ENCODE measurements at places on chromosomes 3 and 15. TPM values are rescaled to one million over a fixed set of nuclear protein-coding genes. Genes with fewer than 3 reads are reported as not detected.
A peak's percentile ranks its signal among the peaks of the same experiment; 100 is the strongest.

The FOXB1 gene
- total RNA-seq, result not detected

GRCh38 chr3:189839576-189839975 is 208.4 kb downstream of the TP63 start:
- DNase-seq, result no peak

The SLC12A1 gene
- not detected for total RNA-seq

DNA sequence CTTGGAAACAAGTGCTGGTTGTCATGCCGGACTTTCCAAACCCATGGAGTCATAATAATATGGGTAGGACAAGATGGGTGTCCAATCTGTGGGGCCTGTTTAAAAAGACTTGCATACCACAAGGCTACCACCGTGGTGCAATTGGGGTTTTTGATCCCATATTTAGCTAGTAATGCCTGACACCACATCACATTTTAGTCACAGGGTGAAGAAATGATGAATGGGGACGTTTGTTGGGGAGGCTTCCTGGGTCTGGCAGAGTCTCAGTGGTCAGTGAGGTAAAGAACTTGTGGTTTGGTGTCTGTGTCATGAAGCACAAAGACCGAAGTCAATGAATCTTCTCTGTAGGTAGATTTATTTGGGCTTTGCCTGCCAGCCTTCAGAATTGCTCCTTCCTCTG is 31.0 kb downstream of the P3H2 start:
- DNase-seq, result no peak

The STXBP5L gene
- total RNA-seq, result 0.09 TPM

GRCh38 chr3:53885239-53885638 is 3.3 kb upstream of the ACTR8 start:
- no peak for DNase-seq

The GALNT15 gene
- 6.2 TPM for total RNA-seq

DNA sequence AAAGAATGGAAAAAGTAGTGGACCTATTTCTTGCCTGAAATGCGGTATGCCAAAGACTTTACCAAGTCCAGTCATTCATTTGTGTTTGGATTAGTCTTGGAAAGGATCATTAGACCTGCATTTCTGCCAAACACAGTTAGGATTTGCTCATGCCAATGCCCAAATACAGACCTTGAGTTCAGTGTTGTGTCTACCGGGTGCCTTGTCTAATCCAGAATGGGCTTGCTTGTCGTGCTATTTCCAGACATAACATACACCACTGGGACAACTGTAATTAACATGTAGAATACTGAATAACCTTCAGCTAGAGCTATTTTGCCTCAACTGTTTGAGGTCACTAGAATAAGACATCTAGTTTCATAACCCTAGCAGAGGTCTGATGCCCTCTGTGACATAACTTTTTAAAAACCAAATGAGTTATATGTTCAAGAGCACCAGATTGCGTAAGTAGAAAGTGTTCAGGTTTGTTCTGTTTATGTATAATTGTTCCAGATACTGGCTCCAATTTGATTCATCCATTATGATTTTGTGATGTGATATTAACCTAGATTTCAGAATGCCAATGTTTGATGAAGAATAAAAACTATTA is 145.3 kb upstream of the DPH6 start:
- no peak for DNase-seq

DNA sequence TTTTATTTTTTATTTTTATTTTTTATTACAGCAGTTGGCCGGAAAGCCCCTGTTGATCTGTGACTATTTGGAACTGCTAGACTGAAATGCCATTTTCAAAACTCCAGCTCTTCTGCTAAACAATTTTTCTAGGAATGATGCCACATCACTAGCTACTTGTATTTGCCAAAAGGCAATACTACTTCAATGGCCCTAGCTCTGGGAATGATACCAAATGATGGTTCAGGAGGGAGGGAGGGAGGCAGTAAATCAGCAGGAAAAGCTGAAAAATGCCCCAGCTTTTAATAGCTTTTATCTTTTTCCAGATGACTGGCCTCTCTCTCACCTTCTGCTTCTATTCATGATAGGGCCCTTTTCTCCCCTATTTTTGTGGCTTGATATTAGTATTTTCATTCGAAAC is 2.6 kb upstream of the CHL1 start:
- no peak for DNase-seq

GRCh38 chr15:96460106-96460505 is 129.6 kb downstream of the NR2F2 start:
- no peak for DNase-seq

DNA sequence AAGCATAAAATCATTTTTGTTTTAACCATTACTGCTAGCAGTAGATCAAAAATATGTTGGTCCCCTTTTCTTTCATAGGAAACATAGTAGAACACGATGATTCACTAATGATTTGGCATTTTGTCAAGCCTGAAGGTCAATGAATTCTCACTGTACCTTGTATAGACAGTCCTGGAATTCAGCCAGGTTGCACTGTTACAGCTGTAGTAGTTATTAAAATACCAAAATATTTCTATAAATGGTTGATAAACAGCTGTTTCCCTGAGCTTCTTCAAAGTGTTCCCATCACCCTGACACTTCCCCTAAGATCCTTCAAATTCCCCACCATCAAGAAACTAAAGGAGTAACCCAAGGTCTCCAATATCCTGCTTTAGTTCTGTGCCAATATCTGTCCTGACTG is 200.9 kb downstream of the ATP8B4 start:
- DNase-seq, result no peak

DNA sequence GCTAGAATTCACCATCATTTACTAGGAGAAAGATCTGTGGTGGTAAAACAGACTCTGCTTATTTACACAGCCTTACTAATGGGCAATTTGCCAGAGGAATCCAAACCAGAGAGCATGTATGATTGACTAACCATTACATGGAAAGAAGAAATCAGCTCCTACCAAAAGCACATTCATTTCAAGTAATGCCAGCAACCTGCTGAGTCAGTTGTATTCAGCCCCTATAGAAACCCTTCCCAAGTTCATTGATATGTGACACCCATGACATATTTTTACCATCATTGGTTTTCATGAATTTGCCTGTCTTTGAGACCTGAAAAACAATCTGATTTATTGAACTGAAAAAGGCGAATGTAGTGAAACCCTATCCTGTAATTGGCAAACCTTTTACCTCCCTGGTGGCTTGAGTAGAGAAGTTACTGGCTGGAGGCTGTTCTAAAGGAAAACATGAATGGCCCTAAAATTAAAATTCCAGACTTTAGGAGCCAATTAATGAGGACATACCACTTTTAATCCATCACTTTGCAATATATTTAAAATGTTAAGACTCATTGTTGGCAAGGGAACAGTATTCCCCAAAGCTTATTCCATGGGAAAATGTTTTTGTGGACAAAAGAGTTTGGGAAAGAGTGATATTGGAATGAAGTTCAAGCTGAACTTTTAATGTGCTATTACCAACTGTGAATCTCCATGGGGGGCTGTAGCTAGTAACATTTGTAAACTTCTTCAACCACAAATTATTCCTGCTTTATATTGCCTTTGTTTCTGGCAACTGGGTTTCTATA is 542.9 kb downstream of the FHIT start:
- DNase-seq, result no peak

DNA sequence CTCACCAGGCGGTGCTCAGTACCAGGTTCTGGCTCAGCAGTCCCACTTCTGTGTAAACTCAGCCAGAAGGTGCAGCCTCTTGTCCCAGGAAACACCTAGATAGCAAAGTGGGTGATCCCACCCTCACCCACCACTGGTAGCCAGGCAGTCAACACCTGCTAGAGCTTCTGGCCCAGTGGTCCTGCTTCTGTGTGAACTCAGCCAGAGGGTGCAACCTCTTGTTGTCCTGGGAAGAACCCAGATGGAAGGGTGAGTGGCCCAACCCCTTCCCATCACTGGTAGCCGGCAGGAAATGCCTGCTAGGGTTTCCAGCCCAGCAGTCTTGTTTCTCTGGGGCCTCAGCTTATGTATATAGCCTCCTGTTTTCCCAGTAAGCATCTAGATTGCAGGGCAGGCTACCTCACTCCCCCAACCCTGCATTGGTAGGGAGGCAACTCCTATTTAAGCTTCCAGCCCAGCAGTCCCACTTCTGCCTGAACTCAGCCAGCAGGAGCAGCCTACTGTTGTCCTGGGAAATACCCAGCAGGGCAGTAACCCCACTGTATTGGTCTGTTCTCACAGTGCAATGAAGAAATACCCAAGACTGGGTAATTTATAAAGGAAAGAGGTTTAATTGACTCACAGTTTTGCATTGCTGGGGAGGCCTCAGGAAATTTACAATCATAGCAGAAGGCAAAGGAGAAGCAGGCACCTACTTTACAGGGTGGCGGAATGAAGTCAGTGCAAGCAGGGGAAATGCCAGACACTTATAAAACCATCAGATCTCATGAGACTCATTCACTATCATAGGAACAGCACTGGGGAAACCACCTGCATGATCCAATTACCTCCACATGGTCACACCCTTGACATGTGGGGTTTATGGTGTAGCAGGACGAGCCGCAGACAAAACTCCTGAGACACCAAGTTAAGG is 110.6 kb downstream of the DTWD1 start:
- no peak for DNase-seq

- DNase-seq, result peak; percentile 39
Measured at GRCh38 chr3:160869825-160870224, 113.8 kb downstream of the PPM1L start.

All from right cardiac atrium (tissue), 5 donors.